Natural killer cell (primary cell): ENCODE measurements at places on chromosomes 5 and 9. TPM values are rescaled to one million over a fixed set of nuclear protein-coding genes. Genes with fewer than 3 reads are reported as not detected.
A peak's percentile ranks its signal among the peaks of the same experiment; 100 is the strongest.

DNA sequence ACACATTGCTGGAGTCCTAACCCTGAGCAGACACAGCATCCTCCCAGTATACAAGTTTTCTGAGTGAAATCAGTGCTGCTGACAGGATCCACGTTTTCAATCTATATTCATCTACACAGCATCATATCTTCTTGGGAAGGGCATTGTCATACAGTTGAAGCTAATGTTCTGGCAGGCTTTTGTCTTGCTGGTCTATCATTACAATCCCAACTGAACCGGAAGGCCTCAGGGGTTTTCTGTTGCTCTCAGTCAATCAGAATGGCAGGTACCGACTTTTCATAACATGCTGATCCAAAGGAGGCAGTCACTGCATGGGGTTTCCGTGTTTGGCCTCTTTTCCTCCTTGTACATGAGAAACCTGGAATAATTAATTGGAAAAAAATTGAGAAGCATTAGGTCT lies 2118.8 kb upstream of the WWC1 start:
- no peak overlapping the region for H3K27ac ChIP-seq
- H3K27me3 ChIP-seq: no peaks in the 10 kb centered on the region
- DNase-seq: no peak

The TEX53 gene
- total RNA-seq: not detected

GRCh38 chr9:677461-678097 lies 163.9 kb upstream of the DMRT1 start:
- no peaks in the 10 kb centered on the region for H3K27me3 ChIP-seq
- no peak for DNase-seq
- peak overlapping the region; percentile 1 for H3K4me3 ChIP-seq
- no peaks in the 10 kb centered on the region for H3K4me1 ChIP-seq
- no peaks in the 10 kb centered on the region for H3K36me3 ChIP-seq

The CCDC183 gene
- total RNA-seq: 0.65 TPM

GRCh38 chr5:176650354-176650884 lies 3.1 kb downstream of the TSPAN17 start:
- H3K27me3 ChIP-seq: no peaks in the 10 kb centered on the region
- peaks cover 77% of the 10 kb centered on the region for H3K4me1 ChIP-seq
- no peaks in the 10 kb centered on the region for H3K36me3 ChIP-seq
- no peak for DNase-seq
- no peak overlapping the region for H3K4me3 ChIP-seq

DNA sequence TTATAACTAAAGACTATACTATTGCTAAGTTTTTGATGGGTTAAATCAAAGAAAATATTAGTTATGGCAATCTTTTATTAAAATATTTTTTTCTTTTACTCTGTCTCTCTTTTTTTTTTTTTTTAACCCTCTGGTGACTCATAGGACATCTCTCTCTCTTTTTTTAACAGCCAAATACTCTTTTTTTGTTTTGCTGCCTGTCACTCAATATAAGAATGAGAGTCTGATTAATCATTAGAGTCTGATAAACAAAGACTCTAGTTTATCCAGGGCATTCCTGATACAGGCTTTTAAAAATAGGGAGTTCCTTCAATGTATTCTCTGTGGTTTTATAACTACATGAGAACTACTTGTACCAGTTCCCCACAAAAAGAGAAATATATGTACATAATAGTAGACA lies 77.3 kb downstream of the SLC38A9 start:
- peaks cover 5% of the 10 kb centered on the region for H3K36me3 ChIP-seq
- no peaks in the 10 kb centered on the region for H3K27me3 ChIP-seq
- no peak overlapping the region for H3K4me3 ChIP-seq
- no peak overlapping the region for H3K27ac ChIP-seq
